Stimulated activated CD4-positive, alpha-beta T cell treated with anti-CD3 and anti-CD28 coated beads, Interleukin-1b, Interleukin-23, amount 100 ng/mL, for 1 hour (primary cell): ENCODE measurements at places on chromosomes 3 and 15.

- peak; percentile 16 for DNase-seq
These were observed 5.1 kb upstream of the SLC25A38 start for GRCh38 chr3:39378088-39378487.

DNA sequence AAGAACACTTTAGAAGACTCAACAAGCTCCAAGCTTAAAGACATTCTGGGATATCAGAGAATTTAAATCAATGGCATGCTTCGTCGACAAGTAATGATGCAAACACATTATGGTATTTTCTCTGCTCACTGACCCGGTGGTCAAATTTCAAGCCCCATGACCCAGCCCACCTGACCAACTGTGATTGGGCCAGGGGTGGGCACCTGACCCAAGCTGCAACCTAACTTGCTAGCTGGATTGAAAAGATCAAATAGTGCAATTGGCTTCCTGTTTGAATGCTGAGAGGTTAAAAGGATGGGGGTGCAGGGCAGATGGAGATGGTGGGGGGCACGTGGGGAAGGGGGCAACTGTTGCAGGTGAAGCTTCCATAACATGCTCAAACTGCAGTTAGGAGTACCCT is 250.4 kb downstream of the CLSTN2 start:
- no peak for DNase-seq

- DNase-seq = no peak
These were observed 310.9 kb upstream of the UMPS start for GRCh38 chr3:124419303-124419702.

DNA sequence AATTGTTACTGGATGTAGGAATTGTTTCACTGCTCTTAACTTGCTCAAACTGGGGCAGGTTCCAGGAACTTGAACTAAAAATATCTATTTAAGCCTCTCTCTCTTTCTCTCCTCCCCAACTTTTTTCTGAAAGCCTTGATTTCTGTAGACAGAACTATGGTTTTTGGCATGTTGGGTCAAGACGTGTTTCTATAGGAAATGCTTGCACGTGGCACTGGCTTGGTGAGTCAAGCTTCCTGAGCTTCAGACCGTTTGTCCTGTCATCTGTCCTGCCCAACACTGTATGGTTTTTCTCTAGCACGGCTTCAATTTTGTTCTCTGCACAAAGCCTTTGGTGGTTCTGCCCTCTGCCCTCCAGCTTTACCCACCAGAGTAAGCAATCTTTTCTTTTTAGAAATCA is 13.5 kb downstream of the EAF1 start:
- DNase-seq = no peak

- DNase-seq = no peak
These were observed 430.4 kb downstream of the TBL1XR1 start for GRCh38 chr3:176766862-176767261.

DNA sequence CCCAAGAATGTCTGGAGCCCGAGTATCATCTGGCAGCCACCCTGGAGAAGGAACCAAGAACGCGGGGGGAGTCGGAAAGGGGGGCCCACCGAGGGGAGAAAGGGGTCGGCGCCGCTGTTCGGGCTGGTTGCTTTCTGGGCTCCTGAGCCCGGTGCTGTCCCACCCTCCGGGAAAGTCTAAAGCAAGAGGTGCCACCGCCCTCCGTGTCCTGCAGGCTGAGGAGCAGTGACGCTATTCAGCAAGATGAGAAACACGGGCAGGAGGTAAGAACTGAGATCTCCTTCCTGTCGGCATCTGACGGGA is 234.8 kb downstream of the XXYLT1 start:
- DNase-seq = no peak

DNA sequence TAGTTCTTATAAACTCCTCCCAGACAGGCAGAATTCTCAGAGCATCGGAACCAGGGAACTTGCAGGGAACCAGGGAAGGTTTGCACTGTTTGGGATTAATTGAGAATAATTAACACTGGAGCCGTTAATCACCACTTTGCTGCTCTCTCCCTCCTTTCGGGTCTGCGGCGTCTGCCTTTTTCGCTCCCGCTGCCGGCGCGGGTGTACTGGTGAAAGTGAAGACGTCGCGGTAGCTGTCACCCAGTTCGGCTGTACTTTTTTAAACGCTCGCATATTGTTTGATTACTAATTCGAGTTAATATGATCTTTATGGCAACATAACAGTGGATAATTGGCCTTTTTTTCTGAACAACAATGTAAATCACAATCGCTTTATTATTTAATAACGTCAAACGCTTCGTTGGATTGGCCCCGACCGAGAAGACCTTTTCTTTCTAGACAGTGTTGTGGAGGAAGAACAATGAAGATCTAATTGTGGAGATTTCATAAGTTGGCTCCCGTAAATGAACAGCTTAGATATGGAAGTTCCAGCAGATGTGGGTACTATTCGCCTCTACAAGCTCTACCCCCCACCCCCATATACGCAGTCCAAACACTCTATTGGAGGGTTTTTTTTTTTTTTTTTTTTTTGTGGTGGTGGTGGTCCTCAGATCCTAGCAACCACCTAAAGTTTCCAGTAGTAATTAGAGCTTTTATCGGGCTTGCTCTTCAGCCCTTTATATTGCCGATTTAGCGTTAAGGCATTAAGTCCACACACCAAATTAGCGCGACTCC is 12.7 kb downstream of the SOX2 start:
- no peak for DNase-seq

- no peak for DNase-seq
These were observed 676 bp downstream of the CNOT10 start for GRCh38 chr3:32685543-32686185.

DNA sequence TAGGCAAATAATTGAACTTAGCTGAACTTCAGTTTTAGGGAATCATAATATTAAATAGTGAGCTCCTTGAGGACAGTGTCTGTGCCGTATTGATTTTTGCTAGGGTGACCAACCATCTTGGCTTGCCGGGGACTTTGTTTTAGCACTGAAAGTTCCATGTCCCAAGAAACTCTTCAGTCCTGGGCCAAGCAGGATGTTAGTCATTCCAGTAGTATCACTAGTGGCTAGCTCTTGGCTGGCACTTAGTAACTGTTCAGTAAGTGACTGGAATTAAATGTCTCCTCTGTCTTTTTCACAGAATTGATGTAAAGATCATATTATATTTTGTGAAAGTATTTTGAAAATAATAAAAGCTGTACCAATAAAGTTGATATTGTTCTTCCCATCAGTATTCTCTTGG is 42.3 kb downstream of the RSRC1 start:
- no peak for DNase-seq

DNA sequence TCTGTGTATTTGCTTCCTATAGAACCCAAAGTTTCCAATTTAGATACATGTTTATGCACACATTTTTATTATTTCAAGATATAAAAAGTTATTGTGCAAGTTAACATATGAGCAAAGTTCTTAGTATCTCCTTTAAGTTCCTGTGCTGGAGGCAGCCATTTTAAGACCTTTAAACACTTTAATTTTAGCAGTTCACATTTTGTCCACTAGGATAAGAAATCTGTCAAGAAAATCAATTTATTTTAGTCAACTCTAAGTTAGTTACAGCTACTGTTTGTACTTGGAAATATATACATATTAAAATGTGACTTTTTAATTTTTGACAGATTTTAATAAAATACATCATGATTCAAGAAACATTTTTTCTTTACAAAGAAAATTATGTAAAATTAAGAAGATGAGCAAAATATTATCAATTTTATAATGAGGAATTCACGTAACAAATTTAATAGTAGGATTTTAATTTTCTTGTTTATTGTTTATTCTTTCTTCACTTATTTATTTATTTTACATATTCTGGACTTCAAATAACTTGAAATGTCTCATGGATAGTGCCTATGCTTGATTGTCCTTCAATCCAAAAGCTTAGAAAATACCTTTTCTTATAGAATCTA is 402.6 kb upstream of the GBE1 start:
- no peak for DNase-seq

DNA sequence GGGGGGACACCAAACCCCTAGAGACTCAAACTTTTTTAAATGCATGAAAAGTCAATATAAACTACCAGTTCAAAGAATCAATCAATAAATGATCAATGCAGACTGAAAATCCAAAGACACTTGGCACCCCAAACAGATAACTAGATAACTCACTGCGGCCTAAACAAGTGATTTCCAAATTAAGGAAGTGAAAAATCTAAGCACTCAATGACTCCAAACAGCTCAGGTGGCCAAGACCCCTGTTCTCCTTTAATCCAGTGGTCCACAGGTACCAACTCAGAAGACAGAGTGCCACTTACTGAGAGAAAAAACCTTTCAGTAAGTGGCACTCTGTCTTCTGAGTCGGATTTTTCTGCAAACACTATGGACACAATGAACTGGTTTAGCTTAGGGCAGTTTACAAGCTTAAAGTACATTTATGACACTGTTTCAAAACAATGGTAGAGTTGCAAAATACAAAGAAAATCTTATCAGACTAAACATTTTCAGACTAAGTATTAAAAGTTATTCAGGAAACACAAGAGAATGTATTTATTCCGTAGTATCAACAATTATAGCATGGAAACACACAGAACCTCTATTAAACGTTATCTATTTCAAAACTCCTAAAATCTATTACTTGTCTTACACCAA is 4.7 kb downstream of the DLG1 start:
- DNase-seq = no peak

DNA sequence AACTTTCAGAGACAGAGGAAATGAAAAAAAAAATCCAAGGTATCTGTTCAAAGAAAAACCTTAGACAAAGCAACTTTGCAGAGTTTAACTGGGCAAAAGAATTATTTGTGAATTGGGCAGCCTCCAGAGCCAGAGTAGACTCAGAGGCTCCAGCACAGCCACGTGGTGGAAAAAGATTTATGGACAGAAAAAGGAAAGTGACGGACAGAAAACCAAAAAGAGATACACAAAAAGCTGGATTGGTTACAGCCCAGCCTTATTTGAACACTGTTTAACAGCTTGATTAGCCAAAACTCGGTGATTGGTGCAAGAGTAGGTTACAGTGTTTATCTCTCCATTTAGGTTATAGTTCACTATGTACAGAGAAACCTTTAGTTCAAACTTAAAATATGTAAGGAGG is 23.7 kb upstream of the GPD1L start:
- no peak for DNase-seq

DNA sequence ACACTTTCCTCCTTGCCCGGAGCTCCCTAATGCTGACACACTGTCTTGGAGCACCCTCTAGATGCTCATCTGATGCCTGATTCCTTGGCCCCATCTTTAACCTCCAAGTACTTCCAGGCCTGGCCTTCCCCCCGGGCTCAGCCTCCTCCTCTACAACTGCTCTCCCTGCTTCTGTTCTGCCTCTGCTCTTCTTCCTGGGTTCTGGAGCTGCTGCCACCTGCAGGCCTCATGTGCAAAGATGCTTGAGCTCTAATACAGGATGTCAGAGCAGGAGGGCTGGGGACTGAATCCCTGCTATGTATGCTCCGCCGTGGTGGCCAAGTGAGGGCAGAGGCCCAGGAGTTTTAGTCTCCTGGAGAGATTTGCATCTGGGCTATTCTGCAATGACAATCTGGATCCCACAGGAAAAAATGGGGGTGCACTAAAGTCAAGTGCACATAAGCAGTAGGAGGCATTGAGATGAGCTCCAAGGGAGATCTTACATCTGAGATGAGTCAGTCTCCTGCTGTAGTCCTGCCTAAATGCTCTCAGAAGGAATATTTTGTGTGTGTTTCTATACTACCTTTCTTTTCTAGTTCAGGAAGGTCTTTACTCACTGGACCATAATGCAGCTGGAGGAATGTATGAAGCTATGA is 296.3 kb downstream of the UACA start:
- no peak for DNase-seq

GRCh38 chr15:66388043-66388363 is 1.3 kb downstream of the MAP2K1 start:
- DNase-seq = no peak

GRCh38 chr3:56612146-56612545 is 55.2 kb downstream of the CCDC66 start:
- no peak for DNase-seq

- no peak for DNase-seq
These were observed 603.8 kb upstream of the ADAMTS9 start for GRCh38 chr3:65291448-65292125.

- no peak for DNase-seq
These were observed 106.3 kb upstream of the SPATA12 start for GRCh38 chr3:56954125-56954524.

- DNase-seq = no peak
These were observed 42.5 kb upstream of the MME start for GRCh38 chr3:155037508-155038202.

DNA sequence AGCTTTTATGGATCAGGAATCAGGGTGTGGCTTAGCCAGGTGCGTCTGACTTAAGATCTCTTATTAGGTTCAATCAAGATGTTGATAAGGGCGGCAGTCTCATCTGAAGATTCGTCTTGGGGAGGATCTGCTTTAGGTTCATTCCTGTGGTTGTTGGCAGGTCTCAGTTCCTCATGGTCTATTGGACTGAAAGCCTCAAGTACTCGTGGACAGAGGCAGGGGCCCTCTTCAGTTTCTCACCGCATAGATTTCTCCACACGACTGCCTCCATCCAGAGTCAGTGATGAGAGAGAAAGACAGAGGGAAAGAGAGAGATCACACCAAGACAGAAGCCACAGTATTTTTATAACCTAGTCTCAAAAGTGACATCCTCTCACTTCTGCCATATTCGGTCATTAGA is 9.4 kb downstream of the MEX3B start:
- DNase-seq = no peak

DNA sequence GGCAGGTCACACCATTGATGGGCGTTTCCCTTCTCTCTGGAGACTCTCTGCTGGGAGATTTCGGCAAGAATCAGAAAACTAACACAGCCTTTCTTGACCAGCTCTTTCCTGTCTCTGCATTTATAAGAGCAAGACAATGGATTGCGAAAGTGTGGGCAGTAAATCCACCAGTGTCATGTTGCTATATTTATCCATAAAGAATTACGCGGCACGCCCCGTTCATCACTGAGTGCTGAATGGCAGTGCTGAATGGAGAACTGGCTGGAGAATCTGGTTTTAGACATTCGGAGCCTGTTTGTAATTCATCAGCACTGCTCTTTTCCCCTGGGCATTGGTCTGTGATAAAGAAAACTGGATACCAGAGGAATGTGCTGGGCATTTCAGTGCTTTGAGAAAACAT is 2.0 kb upstream of the CEMIP start:
- no peak for DNase-seq

GRCh38 chr3:72414481-72415016 is 433.7 kb downstream of the SHQ1 start:
- DNase-seq = no peak

- DNase-seq = no peak
These were observed 337.2 kb downstream of the ZBTB20 start for GRCh38 chr3:114809668-114810413.

DNA sequence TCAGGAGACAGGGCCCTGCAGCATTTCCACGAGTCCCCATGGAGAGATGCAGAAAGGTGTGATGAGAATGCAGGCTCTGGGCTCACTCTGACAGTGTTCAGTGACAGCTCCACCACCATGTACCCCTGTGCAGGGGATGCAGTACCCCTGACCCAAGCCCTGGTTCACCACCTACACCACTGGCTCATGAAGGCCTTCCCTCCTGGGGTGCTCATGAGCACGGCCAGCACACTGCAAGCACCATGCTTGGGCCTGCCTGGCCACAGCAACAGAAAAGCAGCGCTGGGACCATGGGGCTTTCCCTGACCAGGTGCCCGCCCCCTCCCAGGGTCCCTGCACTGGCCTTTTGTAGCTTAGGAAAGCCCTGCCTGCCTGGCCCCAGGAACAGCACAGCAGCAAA is 6.2 kb downstream of the CXCR6 start:
- no peak for DNase-seq

- DNase-seq = no peak
These were observed 5.2 kb upstream of the CDAN1 start for GRCh38 chr15:42742149-42742548.

GRCh38 chr3:15174953-15175352 is 31.1 kb upstream of the CAPN7 start:
- no peak for DNase-seq

GRCh38 chr3:15592968-15593367 is 8.4 kb downstream of the HACL1 start:
- DNase-seq = no peak
